Activated T-helper 2 cell treated with anti-CD3 and anti-CD28 coated beads, Interferon-gamma antibody, Interleukin-2, Interleukin-4, amounts not matched to agents 10 μg/mL and 5 μg/mL and 100 μg/mL, durations not matched to agents 14 hours and 24 hours and 36 hours (primary cell): ENCODE measurements at places on chromosomes 5 and 9.

- DNase-seq: no peak
- H3K36me3 ChIP-seq: no peaks in the 10 kb centered on the region
- no peak overlapping the region for H3K27ac ChIP-seq
- no peak overlapping the region for H3K4me3 ChIP-seq
- H3K27me3 ChIP-seq: no peaks in the 10 kb centered on the region
Observed at GRCh38 chr5:120052916-120053828, 410.9 kb upstream of the PRR16 start.

DNA sequence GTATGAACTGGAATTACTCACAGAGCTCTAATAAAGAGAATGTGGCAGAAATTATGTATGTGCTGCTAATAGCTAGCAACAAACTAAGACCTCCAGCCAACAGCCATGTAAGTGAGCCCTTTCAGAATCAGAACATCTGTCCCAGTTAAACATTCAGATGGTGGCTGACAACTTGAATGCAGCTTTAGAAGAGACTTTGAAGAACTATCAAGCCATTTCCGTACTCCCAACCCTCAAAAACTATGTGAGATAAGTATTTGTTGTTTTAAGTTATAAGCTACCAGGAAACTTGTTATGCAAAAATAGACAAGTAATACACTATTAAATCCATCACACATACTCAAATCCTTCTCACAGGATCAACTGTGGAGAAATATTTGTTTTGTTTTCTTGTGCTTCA, 205.2 kb upstream of the EDIL3 start:
- H3K27me3 ChIP-seq: no peaks in the 10 kb centered on the region
- no peaks in the 10 kb centered on the region for H3K36me3 ChIP-seq
- no peak overlapping the region for H3K27ac ChIP-seq
- H3K4me1 ChIP-seq: no peaks in the 10 kb centered on the region
- no peak overlapping the region for H3K4me3 ChIP-seq

DNA sequence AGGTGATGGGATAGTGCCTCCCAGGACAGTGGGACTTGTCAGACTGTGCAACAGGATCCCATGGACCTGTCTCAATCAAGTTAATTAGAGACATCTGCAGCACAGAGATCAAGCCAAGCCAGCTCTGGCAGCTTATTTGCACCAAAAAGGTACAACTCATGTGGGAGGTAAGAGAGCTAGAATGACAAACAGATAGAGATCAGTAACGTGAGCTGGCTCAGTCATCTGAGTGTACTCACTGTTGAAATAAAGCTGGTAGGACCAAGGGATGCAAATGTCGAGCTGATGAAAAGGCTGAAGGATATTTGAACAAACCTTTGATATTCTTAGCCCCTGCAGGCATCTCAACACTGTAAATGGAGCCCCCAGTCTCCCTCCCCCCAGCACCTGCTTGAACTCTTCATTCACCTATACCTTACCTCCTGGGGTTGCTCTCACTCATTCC, 198.1 kb downstream of the EFNA5 start:
- no peak overlapping the region for H3K4me3 ChIP-seq
- peaks cover 9% of the 10 kb centered on the region for H3K4me1 ChIP-seq
- peaks cover 11% of the 10 kb centered on the region for H3K27me3 ChIP-seq
- H3K27ac ChIP-seq: no peak overlapping the region

GRCh38 chr9:136784997-136785361, 6.2 kb upstream of the TMEM141 start:
- no peak overlapping the region for H3K4me3 ChIP-seq
- no peak overlapping the region for H3K27ac ChIP-seq
- H3K27me3 ChIP-seq: peaks cover 27% of the 10 kb centered on the region
- no peak for DNase-seq
- peaks cover 21% of the 10 kb centered on the region for H3K4me1 ChIP-seq

DNA sequence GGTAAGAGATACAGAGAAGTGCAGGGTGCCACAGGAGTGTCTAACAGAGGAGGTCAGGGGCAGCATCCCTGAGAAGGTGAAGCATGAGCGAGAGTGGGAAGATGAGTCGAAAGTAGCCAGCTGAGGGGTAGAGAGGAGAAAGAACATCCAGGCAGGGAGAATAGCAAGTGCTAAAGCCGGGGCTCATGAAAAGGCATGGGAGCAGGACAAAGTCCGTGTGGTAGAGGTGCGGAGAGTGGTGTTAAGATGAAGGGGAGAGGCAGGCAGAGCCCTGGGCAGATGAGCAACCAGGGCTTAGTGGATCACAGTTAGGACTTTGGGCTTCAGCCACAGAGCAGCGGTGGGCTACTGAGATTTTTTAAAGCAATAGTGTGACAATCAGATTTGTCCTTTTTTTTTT, 10.5 kb downstream of the SLC22A5 start:
- no peak overlapping the region for H3K4me3 ChIP-seq
- no peaks in the 10 kb centered on the region for H3K27me3 ChIP-seq
- peaks cover 1% of the 10 kb centered on the region for H3K4me1 ChIP-seq
- no peak for DNase-seq

DNA sequence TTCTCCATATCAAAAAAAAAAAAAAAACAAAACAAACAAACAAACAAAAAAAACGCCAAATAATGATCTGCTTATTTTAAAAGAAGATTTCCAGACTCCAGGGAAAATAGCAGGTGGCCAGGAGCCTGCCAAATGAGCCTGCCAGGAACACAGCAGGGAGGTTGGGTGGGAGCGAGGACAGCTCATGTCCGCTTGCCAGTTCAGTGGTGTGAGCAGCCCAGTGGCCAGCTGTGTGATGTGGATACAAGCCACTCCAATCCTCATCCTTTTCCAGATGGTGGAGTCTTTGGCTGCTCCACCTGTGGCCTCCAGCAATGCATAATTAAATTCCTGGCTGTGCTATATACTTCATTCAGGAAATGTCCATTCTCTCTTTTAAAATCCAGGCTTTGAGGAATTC, 1025.1 kb upstream of the C9orf72 start:
- no peak for DNase-seq
- no peak overlapping the region for H3K4me3 ChIP-seq
- no peaks in the 10 kb centered on the region for H3K36me3 ChIP-seq
- H3K4me1 ChIP-seq: no peaks in the 10 kb centered on the region
- H3K27me3 ChIP-seq: no peaks in the 10 kb centered on the region
- no peak overlapping the region for H3K27ac ChIP-seq

GRCh38 chr9:80400624-80401230, 829.0 kb downstream of the TLE4 start:
- H3K27ac ChIP-seq: no peak overlapping the region
- no peaks in the 10 kb centered on the region for H3K4me1 ChIP-seq
- DNase-seq: no peak
- H3K27me3 ChIP-seq: no peaks in the 10 kb centered on the region

- no peaks in the 10 kb centered on the region for H3K4me1 ChIP-seq
- H3K27me3 ChIP-seq: no peaks in the 10 kb centered on the region
- no peak for DNase-seq
- no peaks in the 10 kb centered on the region for H3K36me3 ChIP-seq
- H3K27ac ChIP-seq: no peak overlapping the region
- H3K4me3 ChIP-seq: no peak overlapping the region
Observed at GRCh38 chr5:101206534-101206933, 303.5 kb upstream of the ST8SIA4 start.

DNA sequence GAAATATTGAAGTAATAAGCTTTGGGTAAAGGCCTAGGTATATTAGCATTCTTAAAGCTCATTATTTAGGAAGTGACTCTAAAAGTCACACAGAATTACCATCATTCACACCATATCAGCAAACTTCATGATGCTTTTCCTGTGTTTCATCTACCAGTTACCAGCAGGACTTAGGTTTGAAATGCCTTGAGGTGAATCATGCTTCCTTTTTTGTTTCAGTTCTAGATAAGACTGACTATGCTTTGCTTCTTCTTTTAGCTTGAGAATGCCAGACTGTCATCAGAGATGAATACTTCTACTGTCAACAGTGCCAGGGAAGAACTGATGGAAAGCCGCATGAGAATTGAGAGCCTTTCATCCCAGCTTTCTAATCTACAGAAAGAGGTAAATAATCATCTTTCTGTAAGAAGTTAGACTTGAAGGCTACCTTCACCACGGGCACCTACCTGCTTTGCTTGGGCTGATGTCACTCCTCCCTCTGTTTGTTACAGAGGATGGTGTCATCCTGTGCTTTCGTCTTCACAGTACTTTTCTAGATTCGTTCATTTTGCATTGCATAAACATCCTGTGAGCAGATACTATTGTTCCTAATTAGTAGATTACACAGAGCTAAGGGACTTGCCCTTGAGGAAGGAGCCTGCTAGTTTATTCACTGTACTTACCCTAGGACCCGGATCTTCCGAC, 34.7 kb downstream of the LMNB1 start:
- no peaks in the 10 kb centered on the region for H3K27me3 ChIP-seq
- peaks cover 46% of the 10 kb centered on the region for H3K4me1 ChIP-seq
- no peak for DNase-seq
- H3K4me3 ChIP-seq: peak overlapping the region; percentile 50
